ENCODE measurements at places on chromosomes 5 and 9. TPM values are rescaled to one million over a fixed set of nuclear protein-coding genes. Genes with fewer than 3 reads are reported as not detected.

GRCh38 chr9:8362250-8362649 is 562.7 kb upstream of the DMAC1 start:
- no peaks in the 10 kb centered on the region for H3K36me3 ChIP-seq
- no peak overlapping the region for H3K4me3 ChIP-seq
- no peak for DNase-seq
- H3K4me1 ChIP-seq = no peaks in the 10 kb centered on the region

DNA sequence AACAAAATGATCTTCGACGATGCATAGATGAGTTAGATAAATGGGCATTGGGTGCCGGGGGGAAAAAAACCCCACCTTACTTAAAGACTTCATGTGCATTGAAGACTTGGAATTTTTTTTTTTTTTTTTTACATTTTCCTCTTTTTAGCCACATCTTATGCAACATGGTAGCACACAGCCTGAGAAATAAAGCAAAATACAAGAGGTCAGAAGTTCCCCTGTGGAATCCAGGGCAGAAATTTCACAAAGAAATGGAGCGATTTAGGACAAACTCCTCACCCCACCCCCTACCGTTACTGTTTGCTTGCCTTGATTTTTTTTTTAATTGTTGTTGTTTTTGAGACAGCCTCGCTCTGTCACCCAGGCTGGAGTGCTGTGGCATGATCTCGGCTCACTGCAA is 153.2 kb downstream of the GOLPH3 start:
- DNase-seq = no peak
- H3K4me3 ChIP-seq = peak overlapping the region; percentile 78
- H3K27ac ChIP-seq = peak overlapping the region; percentile 89
- H3K36me3 ChIP-seq = no peaks in the 10 kb centered on the region

DNA sequence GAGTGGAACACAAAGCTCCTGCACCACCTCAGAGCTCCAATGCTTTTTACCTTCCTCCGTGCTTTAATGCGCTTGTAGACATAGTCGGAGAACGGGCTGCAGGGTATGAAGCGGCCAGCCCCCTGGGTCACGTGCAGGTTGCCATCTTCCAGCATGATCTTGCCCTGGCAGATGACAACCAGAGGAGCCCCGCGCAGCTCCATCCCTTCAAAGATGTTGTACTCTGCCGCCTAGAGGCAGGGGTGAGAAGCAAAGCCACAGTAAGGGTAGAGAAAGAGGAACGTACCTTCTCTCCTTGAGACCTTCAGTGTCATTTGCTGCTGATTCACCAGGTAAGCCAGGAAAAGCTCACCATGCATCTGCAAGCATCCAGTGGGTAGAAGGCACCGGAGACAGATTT is 112.3 kb downstream of the DPYSL3 start:
- H3K36me3 ChIP-seq = no peaks in the 10 kb centered on the region
- H3K27me3 ChIP-seq = no peaks in the 10 kb centered on the region
- no peak overlapping the region for H3K27ac ChIP-seq
- no peak overlapping the region for H3K4me3 ChIP-seq
- no peak for DNase-seq

GRCh38 chr9:132998831-132999635 is 20.5 kb downstream of the GFI1B start:
- no peak overlapping the region for H3K27ac ChIP-seq
- DNase-seq = no peak
- H3K4me3 ChIP-seq = no peak overlapping the region
- H3K36me3 ChIP-seq = no peaks in the 10 kb centered on the region

DNA sequence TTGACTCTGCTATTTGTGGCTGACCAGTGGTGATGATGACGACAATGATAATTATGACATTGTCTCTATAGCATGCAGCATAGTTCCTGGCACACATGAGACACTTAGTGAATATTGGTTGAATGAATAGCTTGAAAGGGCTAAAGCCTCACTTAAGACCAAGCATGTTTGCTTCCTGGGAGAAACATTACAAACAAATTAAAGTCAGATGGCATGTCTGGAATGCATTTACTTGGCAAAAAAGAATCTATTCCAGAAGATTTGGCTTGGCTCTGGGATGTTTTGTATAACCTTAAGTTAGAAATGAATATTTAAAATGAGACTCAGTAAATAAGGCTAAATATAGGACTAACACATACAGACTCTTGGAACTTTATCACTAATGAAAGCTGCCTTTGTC is 21.6 kb downstream of the GAS1 start:
- H3K36me3 ChIP-seq = no peaks in the 10 kb centered on the region
- H3K27me3 ChIP-seq = peaks cover 17% of the 10 kb centered on the region
- H3K4me3 ChIP-seq = no peak overlapping the region
- H3K4me1 ChIP-seq = no peaks in the 10 kb centered on the region

DNA sequence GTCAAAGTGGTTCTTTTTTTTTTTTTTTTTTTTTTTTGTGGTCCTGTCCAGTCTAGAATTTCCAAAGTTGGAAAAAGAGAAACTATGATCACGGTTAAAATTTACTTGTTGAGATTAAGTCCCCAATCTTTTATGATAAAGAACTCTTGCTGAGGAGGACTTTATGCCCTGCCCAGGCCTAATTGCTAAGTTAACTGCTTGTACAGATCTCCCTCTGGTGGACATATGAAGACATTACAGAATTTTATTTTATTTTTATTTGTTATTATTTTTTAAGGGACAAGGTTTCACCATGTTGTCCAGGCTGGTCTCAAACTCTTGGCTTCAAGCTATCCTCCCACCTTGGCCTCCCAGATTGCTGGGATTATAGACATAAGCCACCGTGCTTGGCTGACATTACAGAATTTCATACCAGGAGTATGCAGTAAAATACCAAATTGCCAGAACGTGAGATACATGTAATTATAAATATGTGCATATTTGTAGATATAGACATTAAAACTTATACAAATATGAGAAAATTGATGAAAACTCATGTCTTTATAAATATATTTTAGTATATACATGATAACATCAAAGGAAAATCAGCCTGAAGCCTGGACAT is 91.2 kb downstream of the RFK start:
- no peak overlapping the region for H3K27ac ChIP-seq
- DNase-seq = peak; percentile 10
- H3K36me3 ChIP-seq = no peaks in the 10 kb centered on the region
- no peaks in the 10 kb centered on the region for H3K4me1 ChIP-seq

- H3K4me1 ChIP-seq = no peaks in the 10 kb centered on the region
- no peak overlapping the region for H3K27ac ChIP-seq
- H3K36me3 ChIP-seq = no peaks in the 10 kb centered on the region
- DNase-seq = no peak
Observed at GRCh38 chr9:134678666-134679443, 37.3 kb downstream of the COL5A1 start.

DNA sequence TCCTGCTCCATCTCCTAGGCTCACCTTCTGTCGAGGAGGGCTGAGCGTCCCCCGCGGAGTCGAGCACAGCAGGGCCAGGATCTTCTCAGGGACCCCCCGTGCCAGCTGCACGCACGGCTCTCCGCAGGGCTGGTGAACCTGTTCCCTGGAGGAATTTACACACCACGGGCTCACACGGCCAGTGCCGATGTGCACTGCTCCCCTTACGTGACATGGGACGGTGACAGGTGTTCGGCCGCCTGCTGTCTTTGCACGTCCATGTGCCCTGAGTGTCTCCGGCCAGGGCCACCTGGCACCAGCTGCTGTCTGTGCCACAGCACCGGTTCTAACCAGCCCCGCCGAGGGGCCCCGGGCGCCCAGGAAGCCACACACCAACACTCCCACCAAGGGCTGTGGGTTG is 8.7 kb upstream of the AGPAT2 start:
- peak overlapping the region; percentile 54 for H3K4me3 ChIP-seq
- H3K27ac ChIP-seq = no peak overlapping the region
- DNase-seq = no peak
- no peaks in the 10 kb centered on the region for H3K27me3 ChIP-seq
- peaks cover 35% of the 10 kb centered on the region for H3K4me1 ChIP-seq

- no peaks in the 10 kb centered on the region for H3K36me3 ChIP-seq
- no peak for DNase-seq
- peak overlapping the region; percentile 89 for H3K27ac ChIP-seq
- H3K4me1 ChIP-seq = peaks cover 58% of the 10 kb centered on the region
- H3K4me3 ChIP-seq = peak overlapping the region; percentile 91
- no peaks in the 10 kb centered on the region for H3K27me3 ChIP-seq
Observed at GRCh38 chr5:1316588-1317340, 21.9 kb upstream of the TERT start.

GRCh38 chr5:171162596-171162995 is 146.5 kb upstream of the TLX3 start:
- H3K4me3 ChIP-seq = no peak overlapping the region
- no peak overlapping the region for H3K27ac ChIP-seq
- no peaks in the 10 kb centered on the region for H3K4me1 ChIP-seq
- peaks cover 1% of the 10 kb centered on the region for H3K27me3 ChIP-seq

DNA sequence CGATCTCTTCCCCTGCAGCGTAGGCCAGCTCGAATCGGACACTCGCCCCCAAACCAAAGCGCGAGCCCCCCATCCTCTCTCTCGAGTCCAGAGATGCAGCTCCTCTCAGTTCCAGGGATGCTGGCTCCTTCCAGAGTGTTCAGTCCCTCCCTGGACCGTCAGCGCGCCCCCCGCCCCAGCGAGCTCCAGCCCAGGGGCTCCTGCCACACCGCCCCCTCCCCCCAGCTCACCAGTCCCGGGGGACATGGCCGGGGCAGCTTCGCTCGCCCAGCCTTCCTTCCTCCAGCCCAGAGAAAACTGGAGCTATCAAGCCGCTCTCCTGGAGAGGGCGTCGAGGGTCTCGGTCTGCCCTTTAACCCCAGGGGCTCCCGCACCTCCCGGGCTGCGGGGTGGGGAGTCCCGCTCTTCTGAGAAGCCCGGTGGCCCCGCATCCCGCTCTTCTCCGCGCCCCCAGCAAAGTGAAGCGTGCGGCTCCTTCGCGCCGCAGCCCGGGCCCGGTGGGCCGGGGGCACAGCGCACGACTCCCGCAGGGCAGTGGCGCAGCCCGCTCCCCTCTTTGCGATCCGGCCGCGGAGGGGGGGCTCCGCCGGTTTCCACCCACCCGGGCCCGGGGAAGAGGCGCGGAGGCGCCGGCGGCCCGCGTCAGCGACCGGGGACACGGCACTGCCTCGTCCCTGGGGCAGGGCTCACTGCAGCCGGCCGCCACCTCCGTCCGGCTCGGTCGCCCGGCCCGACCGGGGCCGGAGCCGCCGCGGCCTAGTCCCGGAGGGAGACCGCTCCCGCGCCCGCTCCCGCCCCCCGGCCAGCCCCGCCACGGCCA is 587 bp downstream of the MIER3 start:
- peaks cover 14% of the 10 kb centered on the region for H3K36me3 ChIP-seq
- peak; percentile 1 for DNase-seq
- H3K4me1 ChIP-seq = peaks cover 18% of the 10 kb centered on the region
- H3K27me3 ChIP-seq = peaks cover 7% of the 10 kb centered on the region
- H3K4me3 ChIP-seq = peak overlapping the region; percentile 93

GRCh38 chr9:133762488-133763271 is 24.5 kb upstream of the SARDH start:
- no peaks in the 10 kb centered on the region for H3K4me1 ChIP-seq
- peak overlapping the region; percentile 44 for H3K27ac ChIP-seq
- H3K27me3 ChIP-seq = peaks cover 8% of the 10 kb centered on the region
- DNase-seq = no peak
- no peak overlapping the region for H3K4me3 ChIP-seq

GRCh38 chr9:79196606-79197005 is 375.2 kb upstream of the TLE4 start:
- no peaks in the 10 kb centered on the region for H3K36me3 ChIP-seq
- no peak for DNase-seq
- H3K27me3 ChIP-seq = peaks cover 3% of the 10 kb centered on the region
- H3K4me1 ChIP-seq = no peaks in the 10 kb centered on the region
- H3K27ac ChIP-seq = no peak overlapping the region

DNA sequence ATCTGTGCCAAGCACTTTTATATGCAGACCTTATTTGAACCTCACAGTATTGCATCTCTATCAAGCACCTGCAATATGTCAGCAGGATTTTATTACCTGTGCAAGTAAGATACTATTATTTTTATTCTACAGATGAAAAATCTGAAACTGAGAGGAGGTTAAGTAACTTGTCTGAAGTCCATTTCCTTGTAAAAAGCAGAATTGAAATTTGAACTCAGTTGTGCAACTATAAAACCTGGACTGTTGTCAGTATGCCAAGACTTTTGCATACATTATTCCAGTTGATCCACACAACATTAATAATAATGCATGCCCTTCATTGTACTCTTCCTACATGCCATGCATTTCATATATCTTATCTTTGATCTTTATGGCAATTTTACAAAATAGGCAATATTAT is 82.2 kb upstream of the BRINP1 start:
- H3K4me1 ChIP-seq = no peaks in the 10 kb centered on the region
- no peak overlapping the region for H3K27ac ChIP-seq
- no peaks in the 10 kb centered on the region for H3K27me3 ChIP-seq
- H3K4me3 ChIP-seq = no peak overlapping the region

GRCh38 chr5:16855485-16855884 is 80.6 kb downstream of the MYO10 start:
- peaks cover 9% of the 10 kb centered on the region for H3K27me3 ChIP-seq
- no peak overlapping the region for H3K27ac ChIP-seq
- no peak overlapping the region for H3K4me3 ChIP-seq
- H3K4me1 ChIP-seq = no peaks in the 10 kb centered on the region
- DNase-seq = no peak

Gene RNF183
- not detected for total RNA-seq

Gene MVB12B
- total RNA-seq = 26.9 TPM

Gene IPO11
- total RNA-seq = 24.1 TPM

Gene TXNDC8
- total RNA-seq = not detected

Gene SLF1
- 7.9 TPM for total RNA-seq

Gene ATP10B
- not detected for total RNA-seq

Gene GMCL2
- not detected for total RNA-seq

Gene SNX18
- 33.9 TPM for total RNA-seq

Gene IDNK
- total RNA-seq = 12.6 TPM

Gene NUTM2G
- not detected for total RNA-seq

Gene SLC6A3
- 0.27 TPM for total RNA-seq

Gene ST6GALNAC6
- total RNA-seq = 102 TPM

Gene CDO1
- total RNA-seq = not detected

Gene RETREG1
- total RNA-seq = 78.7 TPM

Gene PCDHB11
- total RNA-seq = not detected
